Central memory CD8-positive, alpha-beta T cell (primary cell): ENCODE measurements at places on chromosomes 6 and 20.

GRCh38 chr6:25270559-25270958, 8.6 kb upstream of the CARMIL1 start:
- DNase-seq = no peak

- no peak for DNase-seq
Measured at GRCh38 chr20:64161356-64162238, 2.7 kb upstream of the MYT1 start.

DNA sequence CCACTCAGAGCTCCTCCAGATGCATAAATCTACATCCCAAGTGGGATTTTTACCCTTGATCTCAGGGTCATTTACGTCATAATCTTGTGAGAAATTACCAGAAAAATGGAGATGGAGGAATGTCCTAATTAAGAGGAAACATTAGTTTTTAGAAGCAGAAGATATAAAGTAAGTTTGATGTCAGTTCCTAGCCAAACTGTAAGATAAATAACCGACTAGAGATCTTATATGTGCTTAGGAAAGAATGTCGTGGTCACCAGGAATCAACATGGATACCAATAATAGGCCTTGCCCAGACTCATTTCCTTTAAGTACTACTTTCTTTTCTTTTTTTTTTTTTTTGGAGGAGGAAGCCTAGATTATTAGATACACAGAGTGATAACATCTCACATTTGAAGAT, 186.9 kb downstream of the UTRN start:
- DNase-seq = no peak

DNA sequence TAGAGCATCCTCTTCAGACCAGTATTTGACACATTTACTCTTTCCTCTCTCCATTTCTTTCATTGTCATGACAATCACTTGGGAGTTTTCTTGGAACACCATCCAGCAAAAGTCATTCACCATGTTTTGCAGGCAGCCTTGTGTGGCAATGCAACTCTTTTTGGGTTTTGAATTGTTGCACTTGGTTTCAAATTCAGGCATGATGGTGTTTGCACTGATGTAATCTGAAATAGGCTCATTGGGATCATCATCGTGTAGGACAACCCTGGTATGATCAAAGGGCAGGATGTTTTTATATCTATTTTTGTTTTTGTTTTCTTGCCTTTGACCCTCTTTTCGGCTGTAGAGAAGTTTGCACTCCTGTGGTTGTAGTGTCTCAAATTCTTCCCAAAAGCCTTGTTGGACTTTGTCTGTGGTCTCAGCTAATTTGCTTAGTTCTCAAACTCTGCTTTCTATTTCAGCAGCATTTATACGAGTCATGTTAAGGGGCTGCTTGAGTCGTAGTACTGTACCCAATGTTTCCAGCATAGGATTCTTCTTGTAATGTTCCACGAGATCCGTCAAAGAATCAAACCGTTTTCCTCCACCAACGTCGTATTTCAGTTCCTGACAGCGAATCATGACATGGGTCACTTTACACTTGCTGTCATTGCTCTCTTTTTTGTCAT, 160.8 kb upstream of the TNFAIP3 start:
- DNase-seq = no peak

GRCh38 chr6:163599684-163600083, 185.2 kb downstream of the QKI start:
- no peak for DNase-seq

DNA sequence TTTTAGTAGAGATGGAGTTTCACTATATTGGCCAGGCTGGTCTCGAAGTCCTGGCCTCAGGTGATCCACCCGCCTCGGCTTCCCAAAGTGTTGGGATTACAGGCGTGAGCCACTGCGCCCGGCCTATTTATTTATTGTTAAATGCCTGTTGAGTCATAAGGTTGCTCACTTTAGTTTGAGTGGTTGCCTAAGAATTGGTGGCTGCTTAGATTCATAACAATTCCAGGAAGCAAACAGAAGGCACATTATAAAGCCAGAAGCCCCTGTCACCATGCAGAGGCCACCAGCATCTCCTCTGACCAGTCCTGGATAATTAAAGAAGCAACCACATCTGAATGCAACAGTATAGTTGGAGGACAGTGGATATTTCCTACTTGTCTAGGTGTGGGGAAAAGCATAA, 24.0 kb upstream of the ARMH2 start:
- no peak for DNase-seq

- no peak for DNase-seq
Measured at GRCh38 chr6:17703256-17703694, 3.5 kb downstream of the NUP153 start.
